Cardiac fibroblast (primary cell): ENCODE measurements at places on chromosomes 5 and 9.

- DNase-seq: peak; percentile 39
Measured at GRCh38 chr9:34446468-34446891, 11.9 kb downstream of the FAM219A start.

GRCh38 chr5:127066721-127067120 lies 6.6 kb downstream of the C5orf63 start:
- no peak for DNase-seq

DNA sequence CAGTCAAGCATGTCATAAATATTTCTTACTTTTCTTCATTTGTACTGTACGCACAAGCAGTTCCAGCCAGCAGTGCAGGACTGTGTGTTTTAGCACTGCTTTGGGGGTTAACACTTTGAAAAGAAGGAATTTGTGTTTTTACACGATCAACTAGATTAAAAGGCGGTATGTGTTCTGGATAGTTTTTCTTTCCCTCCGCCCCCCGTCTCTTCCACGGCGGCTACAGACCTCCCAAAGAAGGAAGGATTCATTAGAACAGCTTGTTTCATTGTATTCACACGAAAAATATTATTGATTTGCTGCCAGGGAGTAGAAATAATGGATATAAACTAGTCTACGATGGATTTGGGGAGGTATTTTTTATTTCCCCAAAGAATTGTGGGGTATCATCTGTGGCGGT lies 336.8 kb upstream of the RFX3 start:
- DNase-seq: no peak

DNA sequence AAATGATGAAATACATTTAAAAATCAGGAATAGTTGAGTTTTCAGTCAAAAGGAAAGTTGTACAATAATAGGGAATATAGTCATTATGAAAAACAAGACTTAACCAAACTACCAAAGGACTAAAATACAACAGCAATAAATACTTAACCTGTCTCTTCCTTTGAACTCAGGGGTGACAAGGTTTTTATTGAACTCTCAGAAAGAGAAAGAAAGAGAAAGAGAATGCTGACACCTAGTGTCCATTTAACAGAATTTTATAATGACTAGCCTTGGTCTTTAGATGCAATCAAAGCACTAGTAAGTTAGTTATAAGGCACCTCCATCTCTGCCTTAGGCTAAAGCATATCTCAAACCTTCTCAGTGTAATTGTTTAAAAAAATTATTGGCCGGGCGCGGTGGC lies 47.5 kb downstream of the UIMC1 start:
- peak; percentile 46 for DNase-seq

GRCh38 chr9:22143799-22144625 lies 134.9 kb upstream of the CDKN2B start:
- peak; percentile 34 for DNase-seq

DNA sequence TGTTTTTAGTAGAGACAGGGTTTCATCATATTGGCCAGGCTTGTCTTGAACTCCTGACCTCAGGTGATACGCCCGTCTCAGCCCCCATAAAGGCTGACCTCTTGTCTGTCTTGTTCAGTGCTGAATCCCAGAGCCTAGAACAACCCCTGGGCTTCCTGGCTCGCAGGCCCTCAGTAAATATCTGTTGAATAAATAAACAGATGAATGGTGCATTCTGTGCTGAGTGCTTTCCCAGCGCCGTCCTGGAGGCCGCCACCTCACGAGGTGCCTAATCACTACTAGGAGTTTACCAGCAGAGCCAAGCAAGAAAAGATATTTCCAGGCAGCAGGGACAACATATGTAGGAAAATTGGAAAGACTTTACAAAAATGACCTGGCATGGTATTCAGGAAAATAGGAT lies 88.5 kb downstream of the SNX24 start:
- no peak for DNase-seq

- DNase-seq: no peak
Measured at GRCh38 chr9:134485653-134486052, 155.9 kb upstream of the COL5A1 start.

DNA sequence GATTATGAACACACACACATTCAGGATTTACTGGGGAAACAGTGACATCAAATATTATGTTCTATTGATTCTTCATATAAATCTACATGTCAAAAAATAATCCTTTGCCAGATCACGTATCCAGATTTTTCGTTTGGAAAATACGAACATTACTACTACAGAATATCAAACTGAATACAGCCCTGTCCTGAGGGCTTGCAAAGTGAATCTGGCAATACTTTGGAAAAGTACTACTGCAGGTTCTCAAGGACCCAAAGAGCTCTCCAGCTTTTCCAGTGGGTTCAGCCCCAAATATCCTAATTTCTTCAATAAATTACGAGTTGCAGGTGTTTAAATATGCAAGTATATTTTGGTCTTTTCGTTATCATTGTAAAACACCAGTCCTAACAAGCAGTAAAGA lies 411 bp upstream of the NDUFS4 start:
- no peak for DNase-seq

- peak; percentile 72 for DNase-seq
Measured at GRCh38 chr5:131640043-131640856, 5.2 kb upstream of the RAPGEF6 start.

DNA sequence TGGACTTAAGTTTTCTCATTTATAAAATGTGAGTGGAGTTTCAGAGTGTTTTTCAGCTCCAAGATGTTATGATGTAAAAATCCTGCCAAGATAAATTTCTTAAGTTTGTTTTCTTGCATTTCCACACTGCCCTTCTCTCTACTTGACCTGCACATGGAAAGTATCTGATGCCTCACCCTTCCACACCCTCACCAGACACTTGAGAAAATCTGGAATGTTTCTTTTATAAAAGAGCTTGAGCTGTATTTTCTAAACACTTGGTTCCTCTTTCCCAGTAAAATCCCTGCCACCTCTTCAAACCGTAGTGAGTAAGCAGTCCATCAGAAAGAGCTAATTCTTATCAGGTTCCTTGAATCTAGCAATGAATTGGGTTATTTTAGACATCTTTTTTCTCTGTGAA lies 42.9 kb downstream of the FOXD1 start:
- no peak for DNase-seq

- DNase-seq: no peak
Measured at GRCh38 chr9:124741662-124742061, 29.4 kb downstream of the NR6A1 start.

GRCh38 chr5:66744040-66744439 lies 147.8 kb downstream of the MAST4 start:
- DNase-seq: peak; percentile 88

DNA sequence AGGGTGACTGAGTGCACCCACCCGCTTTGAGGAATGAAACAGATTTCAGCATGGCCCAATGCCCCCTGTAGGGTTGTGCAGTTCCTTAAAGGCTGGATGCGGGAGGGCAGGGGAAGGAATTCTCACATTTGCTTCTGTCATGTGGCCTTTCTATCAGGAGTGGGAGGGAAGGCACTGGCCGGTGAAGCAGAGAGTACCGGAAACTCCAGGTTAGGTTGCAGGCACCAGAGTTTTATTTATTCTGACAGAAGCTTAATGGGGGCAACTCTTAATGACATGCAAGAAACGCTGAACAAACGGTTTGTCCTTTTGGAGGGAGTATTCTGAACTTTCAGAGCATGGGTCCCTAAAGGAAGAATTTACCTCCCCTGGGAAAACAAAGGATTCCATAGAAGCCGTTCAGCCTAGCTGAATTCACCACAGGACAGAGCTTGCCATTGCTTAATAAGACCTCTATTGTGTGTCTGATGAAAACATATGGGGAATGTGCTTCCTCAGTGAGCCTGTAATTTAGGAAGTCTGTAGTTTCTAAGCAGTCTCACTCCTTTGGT lies 44.1 kb upstream of the EQTN start:
- no peak for DNase-seq

- no peak for DNase-seq
Measured at GRCh38 chr5:143062379-143062778, 292.2 kb downstream of the ARHGAP26 start.

- no peak for DNase-seq
Measured at GRCh38 chr5:75678155-75678554, 39.1 kb downstream of the POC5 start.

- peak; percentile 28 for DNase-seq
Measured at GRCh38 chr5:38641003-38641402, 84.6 kb upstream of the LIFR start.

DNA sequence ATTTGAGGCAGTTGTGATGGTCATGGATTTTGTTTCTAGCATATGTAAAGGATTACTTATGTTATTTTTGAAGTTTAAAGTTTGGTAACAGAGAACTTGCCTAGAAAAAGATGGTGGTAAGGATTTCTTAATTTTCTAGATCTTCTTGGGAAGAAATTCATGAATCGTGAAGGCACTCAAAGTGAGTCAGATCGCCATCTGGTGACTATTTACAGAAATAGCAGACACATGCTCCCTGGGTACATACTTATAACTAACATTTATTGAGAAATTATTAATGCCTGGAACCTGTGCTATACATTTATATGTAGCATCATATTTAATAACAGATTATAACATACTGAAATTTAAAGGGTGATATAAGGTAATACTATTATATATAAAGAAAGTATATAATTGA lies 299.7 kb downstream of the IZUMO3 start:
- DNase-seq: peak; percentile 43

DNA sequence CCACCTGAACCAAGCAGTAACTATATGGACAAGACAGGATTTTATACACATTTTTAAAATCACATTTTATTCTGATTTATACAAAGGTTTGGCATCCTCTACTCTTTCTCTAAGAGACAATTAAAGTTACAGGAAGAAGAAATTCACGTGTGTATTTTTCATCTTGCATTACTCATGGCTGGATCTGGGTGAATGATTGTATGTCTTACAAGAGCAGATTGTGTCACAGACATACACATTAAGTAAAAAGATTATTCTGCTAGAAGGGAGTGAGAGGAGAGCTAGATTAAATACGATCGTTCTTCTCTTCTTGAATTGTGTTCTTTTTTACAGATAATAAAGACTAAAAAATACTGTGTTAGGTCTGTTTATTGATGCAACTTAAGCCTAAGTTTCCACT lies 20.8 kb upstream of the CEP120 start:
- no peak for DNase-seq

- DNase-seq: no peak
Measured at GRCh38 chr5:78763659-78764189, 115.2 kb upstream of the LHFPL2 start.

GRCh38 chr9:8736805-8737204 lies 937.2 kb upstream of the DMAC1 start:
- no peak for DNase-seq

DNA sequence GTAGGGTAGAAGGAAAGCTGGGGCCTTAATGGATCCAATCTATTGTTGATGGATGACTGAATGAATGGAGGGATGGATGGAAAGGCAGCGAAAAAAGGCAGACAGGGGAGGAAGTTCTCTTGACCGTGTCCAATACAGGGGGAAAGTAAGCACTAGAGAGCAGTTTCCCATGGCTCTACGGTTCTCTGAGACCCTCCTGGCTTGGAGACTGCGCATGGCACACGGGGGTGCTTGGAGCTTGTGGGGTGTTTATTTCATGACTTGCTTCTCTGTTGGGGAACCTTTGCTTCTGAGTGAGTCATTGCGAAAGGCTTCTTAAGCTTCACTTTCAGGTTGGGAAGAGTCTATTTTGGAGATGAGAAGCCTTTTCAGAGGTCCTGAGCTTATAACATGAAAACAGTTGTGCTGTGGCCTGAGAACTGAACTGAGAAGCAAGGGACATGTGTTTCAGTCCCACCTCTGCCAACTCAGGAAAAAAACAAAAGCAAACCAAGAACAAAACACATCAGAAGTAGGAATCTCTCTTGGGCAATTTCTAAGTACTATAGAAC lies 12.8 kb upstream of the TEX48 start:
- no peak for DNase-seq

DNA sequence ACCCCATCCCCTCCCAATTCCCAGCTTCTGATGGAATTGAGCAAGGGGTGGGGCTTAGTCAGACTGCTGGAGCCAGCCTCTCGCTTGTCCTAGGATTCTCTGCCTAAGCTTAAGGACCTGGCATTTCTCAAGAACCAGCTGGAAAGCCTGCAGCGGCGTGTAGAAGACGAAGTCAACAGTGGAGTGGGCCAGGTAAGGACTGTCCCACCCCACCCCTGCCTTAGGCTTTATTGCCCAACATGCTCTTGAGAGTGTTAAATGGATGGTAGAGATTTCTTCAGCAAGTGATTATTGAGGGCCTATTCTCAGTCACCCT lies 1.1 kb downstream of the SLC35A4 start:
- DNase-seq: peak; percentile 46

- DNase-seq: no peak
Measured at GRCh38 chr5:4989118-4989517, 151.0 kb upstream of the ADAMTS16 start.

GRCh38 chr5:37424441-37424840 lies 45.3 kb downstream of the WDR70 start:
- no peak for DNase-seq

DNA sequence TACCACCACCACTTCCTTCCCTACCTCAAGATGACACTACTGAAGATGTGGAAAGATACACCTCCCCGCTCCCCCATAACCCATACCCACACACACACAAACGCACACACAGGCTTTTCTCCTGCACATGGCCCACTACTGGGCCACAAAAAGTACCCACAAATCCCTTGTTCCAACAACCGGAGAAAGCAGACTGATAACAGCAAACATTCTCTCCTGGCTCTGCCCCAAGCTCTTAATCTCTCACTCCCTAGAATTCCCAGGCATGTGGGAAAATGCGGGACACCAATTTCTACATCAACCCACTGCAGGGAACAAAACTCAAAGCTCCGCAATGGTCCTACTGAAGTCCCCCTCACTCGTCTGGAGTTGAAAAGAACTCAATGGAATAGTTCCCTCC lies 611.0 kb upstream of the KLF4 start:
- no peak for DNase-seq

DNA sequence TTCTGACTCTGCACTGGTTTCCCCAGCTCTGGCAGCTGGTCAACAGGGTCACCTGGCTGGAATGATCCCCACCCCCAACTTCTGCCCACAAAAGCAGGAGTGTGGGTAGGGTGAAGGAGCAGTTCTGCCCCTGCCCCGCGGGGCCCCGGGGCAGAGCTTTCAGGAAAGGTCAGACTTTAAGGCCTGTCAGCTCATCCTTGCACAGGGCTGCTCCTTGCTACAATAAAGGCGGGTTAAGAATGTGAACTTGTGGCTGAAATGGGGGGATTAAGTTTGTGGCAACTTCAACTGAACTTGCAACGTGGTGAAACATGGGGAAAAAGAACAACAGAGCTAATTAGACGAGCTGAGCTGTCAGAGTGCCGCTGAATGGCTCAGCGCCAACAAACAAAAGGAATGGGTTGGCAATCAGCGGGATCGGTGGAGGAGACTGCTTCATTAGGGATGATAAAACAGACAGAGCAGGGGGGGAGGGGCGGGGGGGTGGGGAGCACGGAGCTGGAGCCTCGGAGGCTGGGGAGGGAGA lies 50.8 kb downstream of the CRB2 start:
- peak; percentile 22 for DNase-seq

- no peak for DNase-seq
Measured at GRCh38 chr9:93826209-93826608, 128.9 kb downstream of the BARX1 start.
